ENCODE measurements at places on chromosomes 3 and 15.

DNA sequence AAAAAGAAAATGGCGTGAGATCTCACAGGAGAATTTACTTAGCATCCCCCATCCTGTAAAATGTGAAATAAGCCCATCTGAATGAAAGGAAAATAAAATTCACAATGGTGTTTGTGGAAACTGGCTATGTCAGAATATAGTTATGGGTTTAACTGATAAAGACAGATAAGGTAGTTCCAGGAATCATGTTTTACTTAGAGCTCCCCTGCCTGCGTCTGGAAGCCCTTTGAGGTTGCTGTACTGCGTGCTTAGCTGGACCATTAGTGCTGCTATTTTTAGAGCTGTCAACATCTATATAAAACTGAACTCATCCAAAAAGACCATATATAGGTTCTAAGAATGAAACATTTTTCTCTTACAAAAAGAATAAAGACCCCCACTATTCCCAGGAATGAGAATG, 130.8 kb downstream of the LSAMP start:
- DNase-seq, result no peak

DNA sequence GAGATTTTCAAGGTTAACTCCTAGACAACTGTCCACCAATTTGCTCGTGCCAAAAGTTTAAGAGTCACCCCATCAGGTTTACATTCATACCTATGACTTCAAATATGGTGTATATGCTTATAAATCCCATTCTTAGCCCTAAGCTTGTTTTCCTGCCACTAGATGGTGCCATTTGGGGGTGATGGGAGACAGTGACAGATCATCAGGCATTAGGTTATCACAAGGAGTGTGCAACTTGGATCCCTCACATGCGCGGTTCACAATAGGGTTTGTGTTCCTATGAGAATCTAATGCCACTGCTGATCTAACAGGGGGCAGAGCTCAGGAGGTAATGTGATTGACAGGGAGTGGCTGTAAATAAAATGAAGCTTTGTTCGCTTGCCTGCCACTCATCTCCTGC, 182.7 kb downstream of the CNTN6 start:
- no peak for DNase-seq

GRCh38 chr15:50184863-50185504, 3.0 kb downstream of the SLC27A2 start:
- DNase-seq, result no peak

GRCh38 chr3:194279701-194280360, 71.3 kb downstream of the CPN2 start:
- DNase-seq, result no peak

DNA sequence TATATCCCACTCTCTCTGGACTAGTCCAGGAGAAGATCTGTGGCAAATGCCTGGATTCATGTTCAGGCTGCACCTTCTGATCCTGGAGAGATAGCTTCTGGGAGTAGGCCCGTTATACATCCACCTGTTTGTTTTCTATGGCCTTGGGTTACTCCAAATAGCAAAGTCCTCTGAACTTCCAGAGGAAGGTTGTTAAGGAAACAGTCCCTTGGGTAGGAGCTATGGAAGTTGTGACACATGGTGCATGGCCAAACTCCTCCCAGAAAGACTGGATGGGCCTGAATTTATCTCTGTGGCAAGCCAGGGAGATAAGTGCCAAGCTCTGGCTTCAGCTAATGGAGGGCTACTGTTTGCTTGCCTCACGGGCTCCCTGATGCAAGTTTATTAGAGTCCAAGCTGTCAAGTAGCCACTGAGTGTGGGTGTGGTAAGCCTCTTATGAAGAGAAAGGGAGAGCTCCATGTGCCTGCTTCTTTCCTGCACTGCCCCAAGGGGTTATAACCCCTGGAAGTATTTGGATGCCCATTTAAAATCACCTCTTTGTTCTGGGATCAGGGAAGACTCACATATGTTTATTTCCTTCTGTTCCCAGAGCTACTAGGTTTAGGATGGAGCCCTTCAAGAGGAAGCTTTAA, 328.7 kb upstream of the ATP11B start:
- no peak for DNase-seq

- DNase-seq, result no peak
Observed at GRCh38 chr3:177448987-177449359, 251.7 kb upstream of the TBL1XR1 start.

DNA sequence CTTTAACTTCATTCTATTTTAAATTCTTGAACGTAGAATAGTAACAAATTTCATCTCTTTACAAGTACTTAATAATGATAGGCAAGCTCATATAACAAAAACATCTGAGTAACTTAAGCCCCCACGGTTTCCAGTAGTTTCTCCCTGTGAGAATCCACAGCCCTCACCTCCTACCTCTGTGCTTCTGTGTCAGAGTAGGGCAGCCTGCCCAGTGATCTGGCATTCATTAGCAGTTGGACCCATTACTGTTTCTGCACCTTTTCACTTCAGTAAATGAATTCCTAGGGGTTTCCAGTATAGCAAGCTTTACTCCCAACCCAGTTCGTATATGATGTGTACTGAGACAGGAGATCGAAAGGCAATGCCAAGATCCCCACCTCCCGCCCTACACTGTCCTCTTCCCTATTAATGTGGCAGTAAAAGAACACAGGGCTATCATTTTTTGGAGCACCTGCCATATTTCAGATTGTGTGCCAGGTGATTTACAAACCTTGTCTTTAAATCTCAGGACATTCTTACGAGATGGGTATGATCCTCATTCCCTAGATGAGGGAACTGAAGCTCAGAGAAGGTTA, 40.8 kb downstream of the EIF2AK4 start:
- no peak for DNase-seq

- DNase-seq, result no peak
Observed at GRCh38 chr3:120442975-120443517, 7.7 kb downstream of the FSTL1 start.

DNA sequence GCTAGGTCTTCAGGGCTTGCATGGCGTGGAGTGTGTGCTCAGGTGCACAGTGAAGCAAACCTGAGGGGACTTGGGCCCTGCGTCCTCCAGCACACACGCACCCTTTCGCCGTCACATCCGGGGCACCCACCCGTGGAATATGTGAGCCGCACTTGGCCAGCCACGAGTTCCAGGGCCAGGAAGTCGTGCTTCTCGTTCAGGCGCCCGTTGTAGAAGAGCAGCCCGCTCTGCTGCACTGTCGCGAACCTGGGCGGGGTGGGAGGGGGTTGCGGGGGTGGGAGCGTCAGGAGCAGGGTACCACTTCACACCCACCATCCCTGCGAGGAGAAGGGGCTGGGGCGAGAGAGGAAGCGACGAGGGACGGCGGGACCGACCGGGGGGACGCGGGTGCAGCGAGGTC, 7.1 kb downstream of the CELSR3 start:
- no peak for DNase-seq

DNA sequence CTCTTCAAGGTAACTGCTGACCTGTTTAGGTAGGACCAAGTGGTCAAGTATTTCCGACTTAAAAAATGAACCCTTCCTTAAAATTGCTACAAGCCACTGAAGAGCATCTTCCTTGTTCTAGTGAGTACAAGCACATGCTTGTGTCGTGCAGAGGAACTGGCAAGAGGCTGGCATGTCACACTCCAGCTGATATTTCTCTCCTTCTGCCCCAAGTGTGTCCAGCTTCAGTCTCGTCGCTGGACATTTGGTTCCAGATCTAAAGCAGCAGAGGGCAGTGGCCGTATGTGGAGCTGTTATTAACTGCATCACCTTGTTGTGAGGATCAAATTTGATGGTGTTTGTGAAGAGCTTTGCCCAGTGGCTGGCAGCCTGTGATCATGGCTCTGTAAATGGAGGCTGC, 10.0 kb downstream of the RBP2 start:
- DNase-seq, result no peak

DNA sequence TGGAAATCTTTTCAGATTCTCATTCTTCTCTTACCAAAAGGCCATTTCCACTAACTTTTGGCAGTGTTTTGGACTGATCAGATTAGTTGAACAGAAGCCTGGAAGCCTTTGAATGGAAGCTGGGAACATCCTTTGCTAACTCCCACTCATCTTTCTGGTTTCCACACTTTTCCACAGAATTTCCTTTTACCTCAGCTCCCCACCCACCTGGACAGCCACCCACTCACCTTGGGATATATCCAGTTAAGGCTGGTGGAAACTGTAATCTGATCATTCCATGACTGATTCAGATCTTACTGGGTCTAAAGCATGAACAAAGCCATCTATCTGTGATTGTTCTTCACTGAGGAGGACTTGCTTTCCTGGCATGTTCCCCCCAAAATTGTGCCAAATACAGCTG, 119.5 kb downstream of the CCNL1 start:
- DNase-seq, result no peak

DNA sequence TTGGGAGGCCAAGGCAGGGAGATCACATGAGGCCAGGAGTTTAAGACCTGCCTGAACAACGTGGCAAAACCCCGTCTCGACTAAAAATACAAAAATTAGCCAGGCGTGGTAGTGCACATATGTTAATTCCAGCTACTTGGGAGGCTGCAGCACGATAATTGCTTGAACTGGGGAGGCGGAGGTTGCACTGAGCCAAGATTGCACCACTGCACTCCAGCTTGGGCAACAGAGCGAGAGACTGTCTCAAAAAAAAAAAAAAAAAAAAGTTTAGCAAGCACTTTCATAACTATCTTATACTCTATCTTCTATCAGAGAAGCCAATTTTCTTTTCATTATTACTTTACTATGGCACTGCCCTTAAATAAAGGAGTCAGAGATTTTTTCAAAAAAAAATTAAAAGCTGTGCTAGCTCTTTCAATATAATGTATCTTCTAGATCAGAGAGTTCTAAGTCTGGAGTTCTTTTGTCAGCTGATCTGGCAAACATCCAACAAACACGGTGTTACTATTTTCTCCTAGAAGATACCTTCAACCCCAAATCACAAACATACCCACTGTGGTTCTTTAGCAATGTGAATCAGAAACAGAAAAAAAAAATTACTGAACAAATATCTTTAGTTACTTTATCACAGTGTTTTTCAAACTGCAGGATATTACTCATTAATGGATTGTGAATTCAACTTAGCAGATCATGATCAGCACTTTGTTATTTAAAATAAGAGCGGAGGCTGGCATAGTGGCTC, 3.0 kb downstream of the ZNF770 start:
- no peak for DNase-seq

GRCh38 chr15:44798826-44799225, 62.5 kb downstream of the TRIM69 start:
- DNase-seq, result no peak

DNA sequence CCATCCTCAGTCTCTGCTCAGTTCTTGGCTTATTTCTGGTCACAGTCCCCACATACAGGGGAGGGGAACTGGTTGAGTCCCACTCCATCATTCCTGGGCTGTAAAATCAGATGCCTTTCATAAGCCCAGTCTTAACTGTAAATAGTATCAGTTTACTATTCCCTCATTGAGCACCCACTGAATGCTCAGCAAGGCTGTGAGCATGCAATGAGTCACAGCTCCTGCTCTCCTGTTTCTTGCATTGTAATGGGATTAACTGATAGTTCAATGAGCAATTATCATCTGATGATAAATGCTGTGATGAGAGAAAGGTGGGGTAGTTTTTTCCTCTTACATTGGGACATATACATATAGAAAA, 113.6 kb upstream of the TPM1 start:
- no peak for DNase-seq

DNA sequence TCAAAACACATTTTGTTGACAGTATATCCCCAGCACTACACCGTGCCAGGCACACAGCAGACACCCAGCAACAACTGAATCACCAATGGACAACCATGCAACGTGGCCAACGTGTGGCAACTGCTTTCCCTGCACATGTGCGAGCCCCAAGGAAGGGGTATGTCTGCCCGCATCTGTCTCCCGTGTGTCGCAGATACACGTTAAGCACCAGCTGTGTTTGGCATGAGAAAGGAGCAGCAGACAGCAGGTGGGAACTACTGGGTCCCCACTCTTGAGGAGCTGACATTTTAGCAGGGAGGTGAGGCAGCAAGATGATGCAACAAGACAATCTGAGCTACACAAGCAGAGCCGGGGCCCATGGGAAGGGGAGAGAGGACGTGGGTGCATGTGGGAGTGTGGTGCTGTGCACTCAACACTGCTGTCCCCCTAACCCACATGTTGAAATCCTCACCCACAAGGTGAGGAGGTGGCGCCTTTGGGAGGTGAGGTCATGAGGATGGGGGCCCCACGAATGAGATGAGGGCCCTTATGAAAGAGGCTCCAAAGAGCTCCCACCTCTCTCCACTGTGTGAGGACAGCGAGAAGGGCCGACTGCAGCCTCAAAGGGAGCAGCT, 56.2 kb downstream of the ROPN1B start:
- no peak for DNase-seq

- DNase-seq, result no peak
Observed at GRCh38 chr3:181683563-181683962, 28.2 kb upstream of the SOX2 start.

DNA sequence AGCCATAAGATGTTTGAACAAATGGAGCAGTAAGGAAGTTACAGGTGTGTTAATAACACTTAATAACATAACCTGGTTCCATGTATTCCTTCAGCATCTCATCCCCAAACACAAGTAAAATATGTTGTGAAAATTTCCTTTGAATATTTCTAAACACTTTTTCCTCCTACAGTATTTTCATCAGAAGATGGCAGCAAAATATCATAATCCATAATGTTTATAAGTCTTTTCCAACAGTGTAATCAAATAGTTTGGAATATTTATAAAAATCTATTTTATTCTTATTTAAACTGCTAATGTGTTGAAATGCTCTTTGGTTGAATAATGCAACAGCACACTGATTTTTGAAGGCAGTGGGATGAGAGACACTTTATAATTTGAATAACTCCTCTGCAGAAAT, 1020.5 kb downstream of the OTOL1 start:
- no peak for DNase-seq

DNA sequence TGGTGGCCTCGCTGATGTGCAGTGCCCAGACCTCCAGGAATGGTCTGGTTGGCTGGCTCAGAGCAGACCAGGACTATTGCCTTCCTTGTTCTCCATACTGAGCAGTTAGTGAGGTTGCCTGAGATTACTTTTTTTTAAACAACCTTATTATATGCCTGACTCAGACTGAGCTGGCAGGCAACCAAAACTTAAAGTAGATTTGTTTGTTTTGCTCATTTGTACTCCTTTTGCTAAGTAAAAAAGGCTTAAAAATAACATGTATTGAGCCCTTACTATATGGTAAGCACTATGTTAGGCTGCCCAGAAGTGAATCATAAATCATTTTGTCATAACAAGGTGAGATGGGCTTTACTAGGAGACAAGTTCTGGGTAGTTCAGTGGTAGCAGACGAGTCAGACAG, 92.4 kb downstream of the GHSR start:
- DNase-seq, result peak; percentile 86

GRCh38 chr3:34150992-34151391, 352.6 kb downstream of the PDCD6IP start:
- no peak for DNase-seq

DNA sequence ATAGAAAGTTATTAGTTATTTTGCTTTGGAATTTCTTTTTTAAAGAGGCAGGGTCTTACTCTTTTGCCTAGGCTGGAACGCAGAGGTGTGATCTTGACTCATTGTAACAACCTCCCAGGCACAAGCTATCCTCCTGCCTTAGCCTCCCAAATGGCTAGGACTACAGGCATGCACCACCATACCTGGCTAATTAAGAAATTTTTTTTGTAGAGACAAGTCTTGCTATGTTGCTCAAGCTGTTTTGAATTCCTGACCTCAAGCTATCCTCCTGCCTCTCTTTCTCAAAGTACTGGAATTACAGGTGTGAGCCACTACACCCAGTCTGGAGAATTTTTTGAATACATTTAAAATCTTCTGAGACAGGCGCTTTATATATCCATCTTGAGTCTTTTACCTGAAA, 49.5 kb downstream of the IQGAP1 start:
- no peak for DNase-seq

- DNase-seq, result no peak
Observed at GRCh38 chr3:131107637-131108433, 81.2 kb downstream of the NEK11 start.

GRCh38 chr3:123480428-123480827, 31.5 kb upstream of the ADCY5 start:
- no peak for DNase-seq

GRCh38 chr3:33420966-33421365, 19.2 kb downstream of the UBP1 start:
- no peak for DNase-seq

All from brain pericyte (primary cell).